ENCODE measurements at places on chromosomes 1 and 21. TPM values are rescaled to one million over a fixed set of nuclear protein-coding genes. Genes with fewer than 3 reads are reported as not detected.

Gene WNT3A
- 0.21 TPM for total RNA-seq

Gene TNFRSF8
- total RNA-seq: 0.14 TPM

Gene TIE1
- 1.3 TPM for total RNA-seq

Gene HES3
- total RNA-seq: not detected
